ENCODE measurements at places on chromosomes 1 and 21.

- no peak for DNase-seq
These were observed 87.8 kb upstream of the USP24 start for GRCh38 chr1:55302972-55303371.

GRCh38 chr1:68324316-68324715 lies 92.0 kb upstream of the WLS start:
- DNase-seq: no peak

- no peak for DNase-seq
These were observed 183.5 kb downstream of the ZZZ3 start for GRCh38 chr1:77498918-77499317.

DNA sequence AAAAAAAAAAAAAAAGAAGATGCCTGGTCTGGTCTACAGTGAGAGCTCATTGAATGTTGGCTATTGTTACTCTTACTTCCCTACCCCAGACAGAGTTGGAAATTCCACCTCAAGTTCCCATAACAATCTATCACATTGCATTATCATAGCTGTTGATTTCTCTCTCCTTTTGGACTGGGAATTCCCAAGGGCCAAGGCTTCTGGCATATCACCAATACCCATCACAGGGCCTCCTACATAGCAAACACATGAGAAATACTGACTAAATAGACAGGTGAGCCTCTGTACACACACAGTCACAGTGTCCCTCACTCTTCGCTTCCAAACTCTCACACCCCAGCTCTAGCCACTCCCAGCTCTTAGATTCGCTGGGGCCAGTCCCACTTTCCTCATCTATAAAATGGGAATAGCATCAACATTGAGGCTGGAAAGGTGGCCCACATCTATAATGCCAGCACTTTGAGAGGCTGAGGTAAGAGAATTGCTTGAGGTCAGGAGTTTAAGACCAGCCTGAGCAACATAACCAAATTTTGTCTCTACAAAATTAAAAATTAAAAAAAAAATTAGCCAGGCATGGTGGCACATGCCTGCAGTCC lies 6.4 kb downstream of the PTAFR start:
- DNase-seq: no peak

- DNase-seq: no peak
These were observed 518.7 kb downstream of the PTPRC start for GRCh38 chr1:199157494-199157893.

GRCh38 chr1:43285269-43285990 lies at the start of gene C1orf210:
C1orf210 (minus strand) TSS chr1:43285581; CDS start chr1:43283270, 2,311 bp downstream.
- peak; percentile 50 for DNase-seq

- DNase-seq: no peak
These were observed 55.1 kb downstream of the ATP2B4 start for GRCh38 chr1:203681739-203682138.

DNA sequence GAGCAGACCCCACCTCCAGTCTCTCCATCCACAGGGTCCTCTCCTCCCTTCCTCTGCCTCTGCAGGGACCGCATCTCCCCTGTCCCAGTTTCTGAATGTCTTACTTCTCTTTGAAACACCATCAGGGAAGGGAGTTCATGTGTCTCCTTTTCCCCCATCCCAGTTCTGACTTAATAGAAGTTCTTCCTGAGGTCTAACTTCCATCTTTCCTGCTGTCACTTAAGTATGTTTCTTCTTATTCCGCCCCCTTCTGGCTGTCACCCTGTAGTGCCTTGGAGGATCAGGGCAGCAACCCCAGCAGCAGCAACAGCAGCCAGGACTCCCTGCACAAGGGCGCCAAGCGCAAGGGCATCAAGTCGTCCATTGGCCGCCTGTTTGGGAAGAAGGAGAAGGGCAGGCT lies 29.3 kb downstream of the MYOG start:
- DNase-seq: no peak

All from left renal pelvis (tissue), 4 donors.